ENCODE measurements at places on chromosomes 13 and 19.
A peak's percentile ranks its signal among the peaks of the same experiment; 100 is the strongest.

DNA sequence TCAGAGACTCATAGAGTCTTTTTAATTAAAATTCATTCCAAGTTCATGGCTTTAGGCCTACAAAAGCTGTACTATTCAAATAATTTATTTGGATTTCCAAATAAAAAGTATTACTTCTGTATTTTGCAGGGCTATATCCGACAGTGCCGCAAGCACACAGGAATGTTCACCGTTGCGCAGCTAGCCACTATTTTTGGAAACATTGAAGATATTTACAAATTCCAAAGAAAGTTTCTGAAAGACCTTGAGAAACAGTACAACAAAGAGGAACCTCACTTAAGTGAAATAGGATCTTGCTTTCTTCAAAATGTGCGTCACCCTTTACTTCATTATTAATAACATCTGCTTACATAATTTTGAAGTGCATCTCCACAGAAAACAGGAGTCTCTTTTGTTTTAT is 20.5 kb upstream of the C1QTNF9 start:
- no peak for DNase-seq

GRCh38 chr19:40398417-40399131 is 8.6 kb upstream of the HIPK4 start:
- DNase-seq, result peak; percentile 37

DNA sequence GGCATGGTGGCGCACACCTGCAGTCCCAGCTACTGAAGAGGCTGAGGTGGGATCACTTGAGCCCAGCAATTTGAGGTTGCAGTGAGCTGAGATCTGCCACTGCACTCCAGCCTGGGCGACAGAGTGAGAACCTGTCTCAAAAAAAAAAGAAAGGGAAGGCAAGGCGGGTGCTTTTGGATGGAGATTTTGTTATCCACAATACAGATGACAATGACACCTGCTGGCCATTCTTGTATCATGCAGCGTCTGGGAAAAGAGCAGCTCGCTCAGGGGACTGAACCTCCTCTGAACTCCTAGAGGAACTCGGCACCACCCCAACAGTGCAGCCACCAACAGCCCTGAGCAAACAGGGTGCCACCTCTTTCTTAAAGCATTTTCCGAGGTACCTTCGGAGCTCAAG is 22.8 kb downstream of the HAUS8 start:
- DNase-seq, result peak; percentile 75

DNA sequence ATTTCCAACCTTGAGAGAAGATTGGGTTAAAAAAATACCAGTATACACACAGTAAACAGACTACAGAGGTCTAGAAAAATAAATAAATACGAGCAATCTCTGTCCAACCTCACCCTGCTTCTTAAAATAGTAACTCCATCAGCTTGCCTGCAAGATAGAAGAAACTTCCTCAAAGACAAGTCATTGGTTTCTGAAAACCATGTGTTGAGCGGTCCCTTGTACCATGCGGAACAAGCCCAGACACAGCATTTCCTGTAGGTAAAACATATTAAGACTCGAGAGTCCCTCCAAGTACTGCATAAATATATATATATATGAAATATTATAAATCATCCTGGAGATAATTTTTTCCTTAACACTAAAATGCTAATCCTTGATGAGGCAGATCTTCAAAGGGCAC is 157.4 kb downstream of the MZT1 start:
- no peak for DNase-seq

GRCh38 chr19:30312582-30313352 is 59.4 kb upstream of the ZNF536 start:
- DNase-seq, result no peak

- DNase-seq, result peak; percentile 36
Observed at GRCh38 chr13:114151565-114152284, 19.3 kb upstream of the RASA3 start.

DNA sequence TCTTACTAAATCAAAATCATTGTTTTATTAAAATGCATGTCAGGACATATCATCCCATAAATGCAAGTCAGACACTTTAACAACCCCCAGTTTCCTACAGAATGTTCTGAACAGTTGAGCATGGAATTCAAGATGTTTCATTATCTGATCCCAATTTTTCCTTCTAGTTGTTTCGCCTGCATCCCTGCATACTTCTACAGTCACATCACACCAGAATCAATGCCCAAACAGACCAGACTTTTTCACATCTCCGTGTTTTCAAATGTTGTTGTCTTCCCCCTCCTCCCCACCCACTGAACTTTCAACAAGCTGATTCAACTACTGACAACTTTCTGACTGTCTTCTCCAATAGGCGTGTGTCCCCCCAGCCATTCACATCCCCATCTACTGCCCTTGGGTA is 48.6 kb downstream of the LHFPL6 start:
- DNase-seq, result peak; percentile 46

DNA sequence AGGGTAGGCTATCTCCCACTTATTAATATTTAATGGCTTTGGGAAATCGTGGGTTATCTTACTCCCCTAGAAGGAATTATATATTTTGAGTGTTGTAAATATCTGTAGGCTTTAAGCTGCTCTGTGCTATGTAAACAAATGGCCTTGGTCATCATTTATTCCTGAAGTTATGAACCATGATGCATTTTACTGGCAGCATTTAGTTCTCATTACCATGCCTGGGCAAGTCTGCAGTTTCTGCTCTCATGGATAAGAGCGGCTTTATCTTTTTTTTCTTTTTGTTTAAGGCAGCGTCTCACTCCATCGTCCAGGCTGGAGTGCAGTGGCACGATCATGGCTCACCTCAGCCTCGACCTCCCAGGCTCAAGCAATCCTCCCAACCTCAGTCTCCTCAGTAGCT is 156.1 kb downstream of the IRS2 start:
- DNase-seq, result no peak

DNA sequence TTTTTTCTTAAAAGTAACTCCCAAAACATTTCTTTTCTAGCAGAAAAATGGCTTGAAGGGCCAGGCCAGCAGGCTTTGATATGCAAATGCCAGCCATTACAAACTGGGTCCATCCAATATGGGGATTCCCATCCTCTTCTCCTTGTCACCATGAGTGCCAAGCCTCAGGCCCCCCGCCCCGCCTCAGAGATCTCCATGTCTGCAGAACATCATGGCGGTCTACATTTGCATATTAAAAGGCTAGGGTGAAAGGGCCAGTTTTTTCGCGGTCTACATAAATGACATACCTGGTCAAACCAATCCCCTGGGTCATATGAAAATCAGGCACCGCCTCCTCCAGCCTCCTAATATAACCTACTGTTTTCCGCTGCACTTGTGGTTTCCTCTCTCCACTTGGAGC is 1327.6 kb downstream of the UQCRFS1 start:
- no peak for DNase-seq

DNA sequence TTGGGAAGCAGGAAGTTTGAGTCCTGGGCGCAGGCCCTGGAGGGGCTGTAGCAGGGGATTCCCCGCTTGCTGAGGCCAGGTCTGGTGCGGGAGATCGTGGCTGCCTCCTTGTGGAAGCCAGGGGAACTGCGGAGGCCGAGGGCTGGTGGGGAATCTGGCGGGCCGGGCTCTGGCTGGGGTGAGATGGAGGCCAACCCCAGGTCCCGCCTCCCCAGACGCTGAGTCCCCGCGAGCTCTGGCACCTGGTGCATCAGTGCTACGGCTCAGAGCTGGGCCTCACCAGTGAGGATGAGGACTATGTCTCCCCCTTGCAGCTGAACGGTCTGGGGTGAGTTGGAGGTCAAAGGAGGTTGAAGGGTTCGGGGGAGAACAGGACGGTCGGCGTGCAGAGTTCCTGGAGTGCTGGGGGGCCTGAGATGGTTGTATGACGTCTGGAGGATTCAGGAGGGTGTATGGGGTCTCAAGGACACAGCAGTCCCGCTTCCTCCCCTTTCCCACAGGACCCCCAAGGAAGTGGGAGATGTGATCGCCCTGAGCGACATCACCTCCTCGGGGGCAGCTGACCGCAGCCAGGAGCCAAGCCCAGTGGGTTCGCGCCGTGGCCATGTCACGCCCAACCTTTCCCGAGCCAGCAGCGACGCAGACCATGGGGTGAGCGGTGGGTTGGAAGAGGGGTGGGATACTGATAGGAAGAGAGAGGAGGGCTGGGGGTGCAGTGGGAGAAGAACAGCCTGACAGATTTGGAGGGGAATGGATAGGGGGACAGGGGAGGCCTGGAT is 13.1 kb downstream of the GRAMD1A start:
- peak; percentile 65 for DNase-seq

GRCh38 chr13:97276862-97277269 is 54.7 kb downstream of the MBNL2 start:
- peak; percentile 64 for DNase-seq

DNA sequence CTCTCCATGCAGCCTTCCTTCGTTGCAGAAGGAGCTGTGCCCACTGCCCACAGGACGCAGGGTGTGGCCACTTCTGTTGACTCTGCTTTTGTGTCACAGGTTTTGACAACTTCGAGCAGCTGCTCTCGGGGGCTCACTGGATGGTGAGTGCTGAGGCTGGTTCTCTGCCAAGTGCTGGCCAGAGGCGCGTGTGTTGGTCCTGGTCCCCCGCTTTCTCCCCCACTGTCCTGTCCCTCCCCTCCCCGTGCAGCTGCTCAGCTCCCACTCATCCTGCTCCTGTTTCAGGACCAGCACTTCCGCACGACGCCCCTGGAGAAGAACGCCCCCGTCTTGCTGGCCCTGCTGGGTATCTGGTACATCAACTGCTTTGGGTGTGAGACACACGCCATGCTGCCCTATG is 10.6 kb upstream of the PDCD2L start:
- DNase-seq, result no peak

DNA sequence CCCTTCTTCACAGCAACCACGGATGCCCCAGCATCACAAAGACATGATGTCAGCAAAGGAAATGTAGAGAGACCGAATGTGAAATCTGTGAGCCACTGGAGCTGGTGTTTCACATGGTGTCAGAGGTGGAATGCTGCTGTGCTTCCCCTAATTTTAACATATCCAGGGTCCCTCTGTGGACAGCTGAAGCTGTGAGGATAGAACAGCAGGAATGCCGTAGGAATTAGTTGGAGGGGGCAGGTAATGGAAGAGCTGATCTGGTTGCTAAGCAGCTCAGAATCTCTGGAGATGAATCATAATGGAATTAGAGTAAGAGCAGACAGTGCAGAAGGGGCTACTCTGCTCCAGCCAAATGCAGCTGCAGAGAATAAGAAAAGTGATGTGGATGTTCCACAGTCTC is 68.9 kb upstream of the ZNF835 start:
- DNase-seq, result no peak

- DNase-seq, result no peak
Observed at GRCh38 chr19:1665565-1666047, 13.2 kb upstream of the TCF3 start.

DNA sequence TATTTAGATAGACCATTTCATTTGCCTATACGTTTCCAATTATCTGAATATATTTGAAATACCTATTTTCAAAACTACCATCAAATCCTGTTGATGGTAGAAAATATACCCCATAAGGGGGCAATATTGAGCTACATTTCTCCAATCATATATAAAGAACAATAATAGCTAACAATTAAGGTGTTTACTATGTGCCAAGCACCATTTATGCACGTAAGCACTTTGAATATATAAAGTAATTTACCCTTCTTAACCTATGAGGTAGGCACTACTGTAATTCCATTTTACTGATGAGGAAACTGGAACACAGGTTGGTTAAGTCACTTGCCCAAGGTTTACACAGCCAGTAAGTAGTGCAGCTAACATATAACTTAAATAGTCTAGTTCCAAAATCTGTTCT is 79.2 kb downstream of the UBL3 start:
- DNase-seq, result peak; percentile 48

DNA sequence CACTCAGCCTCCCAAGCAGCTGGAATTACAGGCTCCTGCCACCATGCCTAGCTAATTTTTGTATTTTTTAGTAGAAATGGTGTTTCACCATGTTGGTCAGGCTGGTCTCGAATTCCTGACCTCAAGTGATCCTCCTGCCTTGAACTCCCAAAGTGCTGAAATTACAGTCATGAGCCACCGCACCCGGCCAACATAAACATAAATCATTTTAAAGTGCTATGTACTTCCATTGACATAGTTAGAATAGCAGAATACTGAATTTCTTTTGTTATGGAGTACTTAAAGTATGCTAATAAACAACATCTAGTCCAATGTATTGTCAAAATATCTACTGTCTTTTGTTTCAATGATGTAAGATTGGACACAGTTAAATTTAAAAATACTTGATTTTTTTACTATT is 539.0 kb downstream of the PCDH9 start:
- DNase-seq, result no peak
